ENCODE measurements at places on chromosomes 7 and 10.
A peak's percentile ranks its signal among the peaks of the same experiment; 100 is the strongest.

DNA sequence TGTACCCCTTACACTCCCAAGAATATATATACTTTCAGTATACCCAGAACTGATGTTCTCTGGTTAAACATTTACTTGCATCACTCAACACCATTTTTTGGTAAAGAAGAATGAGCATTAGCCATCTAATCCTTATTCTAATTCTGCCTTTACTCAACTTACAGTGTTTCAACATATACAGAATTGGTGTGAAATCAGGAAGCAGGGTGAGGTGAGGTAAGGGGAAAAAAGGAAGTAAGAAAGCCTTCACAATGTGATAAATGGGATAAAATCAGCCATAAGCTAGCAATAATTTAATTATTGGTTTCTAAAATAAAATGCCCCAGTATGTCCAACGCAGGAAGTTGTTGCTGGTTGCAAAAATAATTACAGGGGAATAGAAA is 605.4 kb downstream of the KCNMA1 start:
- no peak for DNase-seq

DNA sequence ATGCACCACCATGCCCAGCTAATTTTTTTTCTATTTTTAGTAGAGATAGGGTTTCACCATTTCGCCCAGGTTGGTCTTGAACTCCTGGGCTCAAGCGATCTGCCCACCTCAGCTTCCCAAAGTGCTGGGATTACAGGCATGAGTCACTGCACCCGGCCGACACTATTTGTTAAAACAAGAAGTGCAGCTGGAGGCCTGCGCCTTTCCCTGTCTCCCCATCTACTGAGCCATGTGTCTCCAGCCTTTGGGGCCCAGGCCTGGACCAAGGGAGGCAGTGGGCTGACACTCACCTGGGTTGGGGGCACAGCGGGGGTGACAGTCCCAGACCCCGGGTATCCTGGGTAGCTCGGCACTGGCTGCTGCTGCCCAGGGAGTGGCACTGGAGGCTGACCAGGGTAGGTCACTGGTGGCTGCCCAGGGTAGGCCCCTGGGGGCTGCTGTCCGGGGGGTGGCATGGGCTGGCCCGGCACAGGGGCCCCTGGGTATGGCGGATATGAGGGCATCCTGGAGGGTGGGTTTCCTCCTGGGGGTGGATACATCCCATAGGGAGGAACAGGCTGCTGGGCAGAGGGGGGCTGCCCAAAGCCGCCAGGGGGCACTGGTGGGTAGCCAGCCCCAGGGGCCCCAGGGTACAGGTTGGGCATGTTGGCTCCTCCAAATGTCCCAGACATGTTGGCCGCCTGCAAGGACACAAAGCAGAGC is 36.3 kb downstream of the PLAC9 start:
- no peak for DNase-seq

DNA sequence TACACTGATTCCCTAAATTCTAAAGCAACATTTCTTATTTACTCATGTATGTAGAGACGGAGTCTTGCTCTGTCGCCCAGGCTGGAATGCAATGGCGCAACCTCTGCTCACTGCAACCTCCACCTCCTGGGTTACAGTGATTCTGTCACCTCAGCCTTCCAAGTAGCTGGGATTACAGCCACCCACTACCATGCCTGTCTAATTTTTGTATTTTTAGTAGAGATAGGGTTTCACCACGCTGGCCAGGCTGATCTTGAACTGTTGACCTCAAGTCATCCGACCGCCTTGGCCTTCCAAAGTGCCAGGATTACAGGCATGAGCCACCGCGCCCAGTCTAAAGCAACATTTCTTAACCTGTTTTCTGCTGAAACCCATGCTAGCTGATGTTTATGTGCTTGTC is 227.6 kb upstream of the PLXDC2 start:
- no peak for DNase-seq

- DNase-seq, result no peak
These were observed 22.0 kb upstream of the GSDME start for GRCh38 chr7:24779283-24779655.

- DNase-seq, result no peak
These were observed 20.3 kb upstream of the CPXM2 start for GRCh38 chr10:123911866-123912265.

GRCh38 chr10:16425449-16425848 is 11.4 kb upstream of the PTER start:
- no peak for DNase-seq

GRCh38 chr7:67438198-67438882 is 441.7 kb downstream of the TYW1 start:
- DNase-seq, result no peak

DNA sequence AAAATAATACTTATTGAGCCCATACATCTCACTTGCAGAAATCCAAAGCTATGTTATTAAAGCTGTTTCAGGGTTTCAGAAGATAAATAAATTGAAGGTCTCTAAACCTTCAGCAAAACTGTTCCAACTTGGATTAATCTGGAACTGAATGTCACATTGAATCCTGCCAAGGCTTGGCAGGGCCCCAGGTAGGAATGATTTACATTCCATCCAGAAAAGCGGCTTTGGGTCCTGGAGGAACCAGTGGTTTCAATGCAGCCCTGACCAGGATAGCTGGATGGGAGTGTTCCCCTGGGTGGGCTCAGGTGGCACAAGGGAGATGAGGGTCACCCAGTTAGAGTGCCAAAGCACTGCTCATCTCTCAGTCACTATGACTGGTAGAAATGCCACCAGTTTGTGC is 37.0 kb upstream of the TMEM72 start:
- no peak for DNase-seq

GRCh38 chr7:132856416-132856815 is 225.5 kb downstream of the CHCHD3 start:
- no peak for DNase-seq

GRCh38 chr7:101781439-101781838 is 36.0 kb upstream of the CUX1 start:
- no peak for DNase-seq

DNA sequence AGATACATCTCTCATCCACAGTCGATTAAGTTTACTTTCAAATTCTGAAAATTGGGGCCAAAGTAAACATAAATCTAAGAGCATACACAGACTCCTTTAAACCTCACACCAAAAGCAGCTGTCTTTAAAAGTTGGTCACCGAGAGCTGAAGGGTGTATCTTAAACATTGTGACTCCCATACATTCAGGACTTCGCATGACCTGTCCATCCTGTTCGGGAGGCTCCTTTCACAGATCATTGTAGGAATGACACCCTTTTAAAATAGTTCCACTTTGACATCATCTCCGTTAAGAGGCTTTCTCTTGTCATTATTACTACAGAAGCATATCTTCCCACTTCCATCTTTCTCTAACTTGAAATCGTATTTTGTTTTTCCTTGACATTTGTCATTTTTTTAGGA is 440.0 kb downstream of the DNAJB9 start:
- no peak for DNase-seq

DNA sequence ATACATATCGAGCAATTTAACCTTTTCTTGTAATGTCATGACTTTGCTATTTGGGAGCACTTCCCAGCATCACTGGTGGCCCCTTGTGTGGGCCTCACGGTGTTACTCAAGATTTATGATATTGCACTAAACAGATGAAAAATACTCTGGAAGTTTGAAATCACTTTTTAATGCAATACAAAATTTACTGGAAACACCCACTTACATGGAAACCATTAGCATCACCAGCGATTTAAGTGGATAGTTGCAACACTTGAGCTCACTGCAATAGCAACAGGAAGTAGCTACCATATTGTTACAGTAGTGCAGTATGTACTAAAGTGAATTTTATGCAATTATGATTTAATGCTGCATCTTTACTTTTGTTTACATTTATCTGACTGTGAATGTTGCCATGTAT is 184.4 kb downstream of the MDFIC start:
- DNase-seq, result no peak

- no peak for DNase-seq
These were observed 1253.5 kb downstream of the TYW1 start for GRCh38 chr7:68250143-68250542.

GRCh38 chr7:128284102-128284501 is 43.0 kb downstream of the LEP start:
- no peak for DNase-seq

GRCh38 chr7:45660901-45661211 is 86.7 kb downstream of the ADCY1 start:
- DNase-seq, result no peak

GRCh38 chr7:71560354-71560995 is 428.5 kb downstream of the GALNT17 start:
- no peak for DNase-seq

DNA sequence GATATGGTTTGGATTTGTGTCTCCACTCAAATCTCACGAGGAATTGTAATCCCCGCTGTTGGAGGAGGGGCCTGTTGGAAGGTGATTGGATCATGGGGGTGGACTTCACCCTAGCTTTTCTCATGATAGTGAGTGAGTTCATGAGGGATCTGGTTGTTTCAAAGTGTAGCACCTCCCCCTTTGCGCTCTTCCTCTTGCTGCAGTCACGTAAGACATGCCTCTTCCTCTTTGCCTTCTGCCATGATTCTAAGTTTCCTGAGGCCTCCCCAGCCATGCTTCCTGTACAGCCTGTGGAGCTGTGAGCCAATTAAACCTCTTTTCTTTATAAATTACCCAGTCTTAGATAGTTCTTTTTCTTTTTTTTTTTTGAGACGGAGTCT is 17.1 kb downstream of the CDNF start:
- no peak for DNase-seq

DNA sequence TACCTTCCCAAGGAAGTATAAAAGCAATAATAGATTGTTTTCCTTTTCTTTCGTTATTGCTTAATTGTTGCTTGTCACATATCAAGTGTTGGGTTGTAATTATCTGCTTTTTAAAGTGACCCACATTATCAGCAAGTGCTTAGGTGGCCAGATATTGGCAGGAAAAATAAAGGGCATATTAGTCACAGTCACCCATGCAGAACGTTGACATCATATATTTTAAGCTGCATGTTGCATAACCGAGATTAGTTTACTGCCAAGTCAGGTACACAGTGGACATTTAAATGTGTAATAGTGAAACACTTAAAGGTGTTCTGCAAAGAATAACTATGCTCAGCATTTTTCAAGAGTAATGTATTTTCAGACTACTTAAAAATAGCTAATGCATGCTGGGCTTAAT is 11.4 kb downstream of the NEBL start:
- DNase-seq, result peak; percentile 26

GRCh38 chr10:761376-761775 is 71.9 kb upstream of the DIP2C start:
- no peak for DNase-seq

DNA sequence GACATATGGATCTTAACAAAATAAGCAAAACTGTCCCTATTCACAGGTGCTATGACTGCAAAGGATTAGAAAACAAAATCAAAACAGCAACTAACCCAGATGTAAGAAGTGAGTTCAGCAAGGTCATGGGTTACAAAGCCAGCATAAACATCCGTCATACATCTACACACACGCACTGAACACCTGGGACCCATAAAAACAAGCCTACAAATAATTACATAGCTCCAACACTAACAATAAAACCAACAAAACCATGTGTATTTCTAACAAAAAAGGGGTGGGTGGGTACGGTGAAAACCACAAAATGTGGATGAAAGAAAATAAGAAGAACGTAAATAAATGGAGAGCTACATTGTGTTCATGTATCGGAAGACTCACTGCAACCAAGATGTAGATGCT is 256.8 kb downstream of the ELFN1 start:
- DNase-seq, result peak; percentile 35

DNA sequence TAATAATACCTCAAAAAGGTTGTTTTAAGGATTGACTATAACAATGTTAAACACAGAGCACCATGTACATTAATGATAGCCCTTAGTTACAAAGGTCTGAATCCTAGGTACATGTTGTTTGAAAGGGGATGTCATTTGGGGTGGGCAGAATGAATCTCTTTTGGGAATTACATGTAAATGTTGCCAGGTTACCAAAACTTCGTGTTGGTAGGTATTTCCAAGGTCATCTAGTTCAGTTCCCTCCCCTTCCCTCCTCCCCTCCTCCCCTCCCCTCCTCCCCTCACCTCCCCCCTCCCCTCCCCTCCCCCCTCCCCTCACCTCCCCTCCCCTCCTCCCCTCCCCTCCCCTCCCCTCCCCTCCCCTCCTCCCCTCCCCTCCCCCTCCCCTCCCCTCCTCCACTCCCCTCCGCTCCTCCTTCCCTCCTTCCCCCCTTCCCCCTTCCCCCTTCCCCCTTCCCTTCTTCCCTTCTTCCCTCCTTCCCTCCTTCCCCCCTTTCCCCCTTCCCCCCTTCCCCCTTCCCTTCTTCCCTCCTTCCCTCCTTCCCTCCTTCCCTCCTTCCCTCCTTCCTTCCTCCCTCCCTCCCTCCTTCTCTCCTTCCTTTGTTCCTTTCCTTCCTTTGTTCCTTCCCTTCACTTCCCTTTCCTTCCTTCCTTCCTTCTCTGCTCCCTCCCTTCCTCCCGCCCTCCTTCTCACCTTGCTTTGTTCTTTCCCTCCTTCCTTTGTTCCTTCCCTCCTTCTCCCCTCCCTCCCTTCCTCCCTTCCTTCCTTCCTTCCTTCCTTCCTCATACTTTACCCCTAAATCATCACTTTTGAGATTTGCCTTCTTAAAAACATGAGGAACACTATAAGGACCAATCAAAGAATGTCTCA is 8.1 kb downstream of the VTI1A start:
- no peak for DNase-seq

DNA sequence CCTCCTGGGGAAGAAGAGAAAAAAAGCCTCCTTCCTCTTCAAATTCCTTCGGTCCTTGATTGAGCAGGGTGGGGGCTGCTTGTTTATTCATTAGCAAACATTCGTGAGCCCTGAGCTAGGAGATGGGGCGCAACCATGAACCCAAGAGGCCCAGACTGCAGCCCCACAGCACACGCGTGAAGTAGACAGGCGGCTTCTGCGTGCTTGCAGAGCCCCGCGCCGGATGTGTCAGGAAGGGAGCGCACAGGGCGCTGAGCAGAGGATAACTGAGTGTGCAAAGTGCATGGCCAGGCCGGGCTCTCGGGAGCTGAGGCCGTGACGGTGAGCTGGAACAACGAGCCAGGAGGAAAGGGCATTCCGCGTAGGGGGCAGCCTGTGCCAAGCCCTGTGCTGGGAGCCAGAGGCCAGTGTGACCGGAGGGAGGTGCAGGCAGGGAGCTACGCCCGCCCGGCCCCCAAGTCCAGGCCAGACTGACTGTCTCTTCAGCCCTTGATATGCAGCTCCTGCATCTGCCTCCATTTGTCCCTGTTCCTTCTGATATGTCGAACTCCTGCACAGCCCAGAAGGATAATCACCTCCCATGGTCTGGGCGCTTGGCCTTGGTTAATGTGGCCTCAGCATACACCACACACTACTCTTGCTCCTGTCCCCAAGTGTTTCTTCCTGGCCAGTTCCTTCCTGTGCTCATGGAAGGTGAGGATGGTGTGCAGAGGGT is 4.6 kb downstream of the FOXL3 start:
- no peak for DNase-seq

DNA sequence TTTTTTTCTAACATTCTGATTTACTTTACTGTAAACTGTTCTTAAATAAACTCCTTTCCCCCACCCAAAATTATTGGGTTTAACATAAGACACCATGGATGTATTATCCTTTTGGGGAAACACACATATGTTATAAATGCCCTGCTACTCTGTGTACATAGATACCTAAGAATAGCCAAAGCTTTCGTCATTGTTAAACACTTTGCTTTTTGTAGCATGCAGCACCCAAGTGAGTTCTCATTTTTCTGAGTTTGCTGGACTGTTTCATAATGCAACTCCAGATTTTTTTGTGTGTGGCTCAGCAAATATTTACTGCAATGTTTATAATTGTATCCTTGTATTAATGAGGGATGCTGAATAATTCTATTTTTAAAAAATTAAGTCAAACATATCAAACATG is 86.9 kb downstream of the VTI1A start:
- DNase-seq, result no peak
